ENCODE measurements at places on chromosomes 1 and 21.

DNA sequence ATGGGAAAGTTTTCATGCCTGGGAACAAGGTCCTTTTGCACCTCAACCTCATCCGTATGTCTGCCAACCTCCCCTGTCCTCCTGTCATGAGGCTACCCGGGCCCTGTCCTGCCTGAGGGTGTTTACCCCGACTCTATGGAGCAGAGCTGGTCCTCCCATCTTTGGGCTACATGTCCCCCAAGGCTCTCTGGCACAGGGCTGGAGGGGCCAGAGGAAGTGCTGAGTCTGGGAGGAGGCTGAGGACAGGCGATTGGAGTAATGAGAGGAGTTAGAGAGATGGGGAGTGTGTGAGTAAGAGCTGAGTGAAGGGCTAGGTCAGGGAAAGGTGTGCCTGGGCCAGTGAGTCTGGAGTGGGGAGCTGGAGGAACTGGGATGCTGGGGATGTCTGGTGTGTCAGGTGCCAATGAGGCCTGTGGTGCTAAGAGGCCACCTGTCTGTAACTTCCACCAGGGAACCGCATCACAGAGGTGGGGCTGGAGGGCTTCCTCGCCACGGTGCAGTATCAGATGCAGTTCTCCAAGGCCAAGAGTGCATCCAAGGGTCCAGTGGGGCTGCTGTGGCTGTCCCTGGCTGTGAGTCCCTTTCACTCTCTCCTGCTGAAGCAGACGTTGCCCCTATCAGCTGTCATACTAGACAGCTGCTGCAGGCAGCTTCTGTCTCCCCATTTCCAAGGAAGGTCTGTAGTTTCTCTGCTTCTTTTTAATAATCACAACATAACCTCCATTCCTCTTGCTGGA, 11.7 kb downstream of the LRRC71 start:
- H3K4me3 ChIP-seq, result no peak overlapping the region
- peaks cover 5% of the 10 kb centered on the region for H3K4me1 ChIP-seq
- no peak for DNase-seq
- peaks cover 38% of the 10 kb centered on the region for H3K27me3 ChIP-seq

GRCh38 chr1:55839626-55840025, 624.5 kb upstream of the USP24 start:
- H3K4me3 ChIP-seq, result no peak overlapping the region
- no peaks in the 10 kb centered on the region for H3K36me3 ChIP-seq
- no peak for DNase-seq
- H3K27ac ChIP-seq, result no peak overlapping the region
- no peaks in the 10 kb centered on the region for H3K4me1 ChIP-seq

DNA sequence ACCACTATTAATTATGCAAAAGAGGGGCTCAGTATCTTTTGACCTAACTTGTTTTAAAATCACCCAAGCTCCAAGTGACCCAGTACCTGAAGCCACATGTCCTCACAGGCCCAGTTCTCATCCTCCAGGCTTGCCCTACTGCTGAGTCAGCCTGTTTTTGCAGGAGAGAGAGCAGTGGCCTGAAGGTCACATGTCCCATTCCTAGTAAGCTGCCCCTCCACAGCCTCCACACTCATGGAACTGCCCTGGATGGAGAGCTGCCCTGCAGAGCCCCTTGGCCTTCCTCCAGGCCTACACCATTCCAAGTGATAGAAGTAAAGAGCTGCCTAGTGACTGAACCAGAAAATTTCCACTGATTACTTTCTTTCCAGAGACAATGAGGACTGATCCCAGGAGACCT, 139.8 kb upstream of the ST6GALNAC5 start:
- H3K27me3 ChIP-seq, result no peaks in the 10 kb centered on the region
- H3K36me3 ChIP-seq, result no peaks in the 10 kb centered on the region
- no peak overlapping the region for H3K27ac ChIP-seq
- H3K4me3 ChIP-seq, result no peak overlapping the region
- H3K4me1 ChIP-seq, result no peaks in the 10 kb centered on the region

DNA sequence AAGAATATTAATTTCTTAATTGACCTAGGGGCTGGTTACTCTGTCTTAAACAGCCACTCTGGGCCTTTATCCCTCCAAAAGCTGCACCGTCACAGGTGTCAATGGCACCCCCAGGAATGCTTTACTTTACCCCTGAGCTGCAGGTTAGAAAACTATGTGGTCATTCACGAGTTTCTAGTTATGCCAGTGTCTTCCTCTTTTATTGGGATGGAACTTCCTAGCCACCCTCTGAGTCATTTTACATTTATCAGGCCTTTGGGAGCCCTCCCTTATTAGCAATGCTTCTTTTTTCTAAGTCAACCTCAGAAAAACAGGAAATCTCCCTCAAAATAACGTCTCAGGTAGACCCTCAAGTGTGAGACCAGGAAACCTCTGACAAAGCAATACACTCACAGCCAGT, 59.4 kb upstream of the USH2A start:
- no peaks in the 10 kb centered on the region for H3K4me1 ChIP-seq
- no peaks in the 10 kb centered on the region for H3K36me3 ChIP-seq
- H3K4me3 ChIP-seq, result no peak overlapping the region
- no peak for DNase-seq
- H3K27me3 ChIP-seq, result no peaks in the 10 kb centered on the region

- H3K36me3 ChIP-seq, result no peaks in the 10 kb centered on the region
- H3K27me3 ChIP-seq, result no peaks in the 10 kb centered on the region
- H3K27ac ChIP-seq, result no peak overlapping the region
Measured at GRCh38 chr21:36120304-36120888, 14.5 kb upstream of the CBR3 start.

- H3K27me3 ChIP-seq, result no peaks in the 10 kb centered on the region
- H3K27ac ChIP-seq, result no peak overlapping the region
- no peak for DNase-seq
- no peaks in the 10 kb centered on the region for H3K4me1 ChIP-seq
- no peaks in the 10 kb centered on the region for H3K36me3 ChIP-seq
Measured at GRCh38 chr1:208601561-208601960, 357.4 kb upstream of the PLXNA2 start.

- H3K36me3 ChIP-seq, result 0 out of 2 replicates have a peak, but pooled peaks cover 5% of the 10 kb centered on the region
- H3K4me1 ChIP-seq, result peaks cover 12% of the 10 kb centered on the region
- H3K27ac ChIP-seq, result no peak overlapping the region
- DNase-seq, result peak; percentile 58
Measured at GRCh38 chr1:201877877-201878401, 10.8 kb upstream of the SHISA4 start.

DNA sequence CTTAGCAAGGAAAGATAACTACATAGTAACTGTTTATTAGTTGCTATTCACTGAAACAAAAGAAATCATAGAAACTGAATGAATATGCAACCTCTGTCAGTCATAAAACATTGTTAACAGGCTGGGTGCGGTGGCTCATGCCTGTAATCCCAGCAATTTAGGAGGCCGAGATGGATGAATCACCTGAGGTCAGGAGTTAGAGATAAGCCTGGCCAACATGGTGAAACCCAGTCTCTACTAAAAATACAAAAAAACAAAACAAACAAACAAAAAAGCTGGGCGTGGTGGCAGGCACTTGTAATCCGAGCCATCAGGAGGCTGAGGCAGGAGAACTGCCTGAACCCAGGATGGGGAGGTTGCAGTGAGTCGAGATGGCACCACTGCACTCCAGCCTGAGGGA, 44.1 kb downstream of the CRB1 start:
- DNase-seq, result no peak
- no peak overlapping the region for H3K4me3 ChIP-seq
- H3K36me3 ChIP-seq, result no peaks in the 10 kb centered on the region
- H3K27me3 ChIP-seq, result no peaks in the 10 kb centered on the region
- H3K27ac ChIP-seq, result no peak overlapping the region

DNA sequence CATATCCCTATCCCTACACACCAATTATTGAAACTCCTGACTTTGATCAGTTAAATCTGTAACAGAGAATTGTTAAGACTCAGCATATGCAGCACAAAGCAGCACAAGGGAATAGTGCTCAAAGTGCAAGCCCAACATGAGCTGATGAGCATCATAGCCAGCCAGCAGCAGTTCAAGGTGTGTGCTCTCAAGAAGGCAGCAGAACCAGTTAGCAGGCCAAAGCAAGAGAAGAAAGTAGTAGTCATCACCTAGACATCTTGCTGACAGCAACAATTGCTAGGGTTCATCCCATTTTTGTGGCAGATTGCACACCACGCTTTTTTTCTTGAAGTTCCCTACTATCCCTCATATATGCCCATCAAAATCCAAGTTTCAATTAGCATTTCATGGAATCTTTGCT, 478.3 kb downstream of the COL11A1 start:
- H3K4me3 ChIP-seq, result no peak overlapping the region
- no peak overlapping the region for H3K27ac ChIP-seq
- H3K4me1 ChIP-seq, result no peaks in the 10 kb centered on the region

DNA sequence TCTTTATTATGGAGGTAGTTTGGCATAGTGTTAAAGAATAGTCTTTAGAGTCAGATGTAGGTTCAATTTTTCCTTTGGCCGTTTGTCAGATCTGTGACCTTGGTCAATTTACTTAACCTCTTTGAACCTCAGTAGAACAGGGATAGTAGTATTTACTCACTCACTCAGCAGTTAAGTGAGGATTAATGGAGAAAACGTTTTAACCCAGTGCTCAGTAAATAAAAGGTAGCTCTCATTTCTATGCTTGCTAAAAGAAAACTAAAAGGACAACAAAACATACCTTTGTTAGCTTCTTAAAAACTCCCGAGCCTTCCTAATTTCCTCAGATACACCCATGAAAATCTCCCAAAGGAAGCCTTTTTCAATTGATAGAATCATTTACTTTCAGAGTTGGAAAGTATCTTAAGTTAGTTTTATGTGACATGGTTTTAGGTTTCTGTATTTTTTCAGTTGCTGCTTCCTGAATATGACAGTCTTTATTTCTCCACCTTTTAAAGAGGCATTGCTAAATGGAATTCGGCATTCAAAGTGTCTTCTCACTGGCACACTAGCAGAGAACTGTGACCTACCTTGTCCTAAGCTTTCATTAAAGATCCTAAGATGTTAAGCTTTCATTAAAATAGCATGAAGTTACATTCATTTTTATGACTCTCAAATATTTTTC, 7.8 kb downstream of the ABCD3 start:
- no peaks in the 10 kb centered on the region for H3K27me3 ChIP-seq
- H3K4me3 ChIP-seq, result no peak overlapping the region
- DNase-seq, result no peak
- no peak overlapping the region for H3K27ac ChIP-seq

DNA sequence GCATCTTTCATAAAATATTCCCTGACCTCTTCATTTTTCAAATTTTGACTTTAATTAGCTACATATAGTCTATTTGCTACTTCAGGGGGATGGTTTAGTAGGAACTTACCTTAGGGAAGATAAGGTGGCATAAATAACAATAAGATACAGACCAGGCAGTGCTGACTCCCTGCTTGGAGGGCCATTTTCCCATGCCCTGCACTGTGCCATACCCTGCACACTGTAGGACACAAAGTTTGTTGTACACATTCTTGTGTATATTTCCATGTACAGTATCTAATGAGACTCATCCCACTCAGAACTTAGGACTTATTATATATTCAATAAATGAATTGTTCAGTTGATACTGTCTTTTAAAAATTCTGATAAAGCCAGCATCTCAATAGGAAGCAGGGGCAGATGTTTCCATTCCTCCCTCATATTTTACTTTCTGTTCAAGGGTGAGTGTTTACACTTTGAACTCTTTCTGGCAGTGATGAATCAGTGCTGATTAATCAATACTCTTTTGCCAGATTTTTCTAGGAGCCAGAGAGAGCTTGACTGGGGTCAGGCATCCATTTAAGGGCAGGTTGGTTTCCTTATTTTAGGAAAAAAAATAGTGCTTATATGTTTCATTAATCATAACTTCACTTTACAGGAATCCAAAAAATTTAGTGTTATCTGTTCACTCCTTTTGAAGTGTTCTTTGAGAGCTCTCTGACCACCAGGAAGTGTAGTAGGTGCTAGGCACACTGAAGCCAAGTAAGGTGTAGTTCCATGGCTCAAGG, 30.6 kb downstream of the MPZL1 start:
- H3K36me3 ChIP-seq, result no peaks in the 10 kb centered on the region
- H3K27me3 ChIP-seq, result no peaks in the 10 kb centered on the region

- no peaks in the 10 kb centered on the region for H3K36me3 ChIP-seq
- H3K4me1 ChIP-seq, result no peaks in the 10 kb centered on the region
- no peak overlapping the region for H3K27ac ChIP-seq
- no peaks in the 10 kb centered on the region for H3K27me3 ChIP-seq
Measured at GRCh38 chr1:194338241-194338948, 1152.0 kb upstream of the B3GALT2 start.

- no peaks in the 10 kb centered on the region for H3K36me3 ChIP-seq
- no peak overlapping the region for H3K4me3 ChIP-seq
- H3K27me3 ChIP-seq, result no peaks in the 10 kb centered on the region
- DNase-seq, result no peak
- no peak overlapping the region for H3K27ac ChIP-seq
Measured at GRCh38 chr21:18524097-18524880, 120.7 kb upstream of the TMPRSS15 start.

DNA sequence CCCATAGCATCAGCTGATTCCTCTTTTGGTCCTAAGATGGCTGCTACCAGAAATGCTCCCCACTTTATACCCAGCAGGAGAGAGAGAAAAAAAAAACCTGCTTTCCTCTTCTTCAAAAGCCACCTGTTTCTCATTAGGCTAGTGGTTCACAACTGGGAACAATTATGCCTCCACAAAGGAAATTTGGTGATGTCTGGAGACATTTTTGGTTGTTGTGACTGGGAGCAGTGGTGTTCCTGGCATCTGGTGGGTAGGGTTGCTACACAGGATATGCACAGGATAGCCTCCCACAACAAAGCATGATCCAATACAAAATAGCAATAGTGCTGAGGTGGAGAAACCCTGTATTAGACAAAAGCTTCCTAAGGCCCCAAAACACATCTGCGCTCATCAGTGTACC, 38.5 kb upstream of the SGIP1 start:
- peaks cover under 1% of the 10 kb centered on the region for H3K4me1 ChIP-seq
- H3K36me3 ChIP-seq, result no peaks in the 10 kb centered on the region
- DNase-seq, result no peak
- no peaks in the 10 kb centered on the region for H3K27me3 ChIP-seq
